ENCODE measurements at places on chromosomes 16 and 17.
A peak's percentile ranks its signal among the peaks of the same experiment; 100 is the strongest.

GRCh38 chr17:50916026-50916707, 50.0 kb upstream of the TOB1 start:
- DNase-seq: no peak

- no peak for DNase-seq
These were observed 40.1 kb downstream of the IRX3 start for GRCh38 chr16:54246454-54246821.

DNA sequence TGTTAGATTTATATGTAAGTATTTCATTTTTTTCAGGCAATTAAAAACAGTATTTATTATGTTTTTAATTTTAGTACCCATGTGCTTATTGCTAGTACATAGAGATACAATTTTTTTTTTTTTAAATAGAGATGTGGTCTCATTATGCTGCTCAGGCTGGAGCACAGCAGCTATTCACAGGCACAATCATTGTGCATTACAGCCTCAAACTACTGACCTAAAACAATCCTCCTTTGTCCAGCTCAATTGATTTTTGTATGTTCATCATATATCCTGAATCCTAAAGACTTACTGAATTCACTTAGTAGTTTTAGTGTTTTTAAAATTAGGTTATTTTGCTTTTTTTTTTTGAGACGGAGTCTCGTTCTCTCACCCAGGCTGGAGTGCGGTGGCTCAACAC, 26.3 kb downstream of the SPECC1 start:
- no peak for DNase-seq

- no peak for DNase-seq
These were observed 58.3 kb upstream of the LGALS9 start for GRCh38 chr17:27572665-27573064.

GRCh38 chr17:73952082-73952479, 251.4 kb upstream of the RPL38 start:
- DNase-seq: no peak

DNA sequence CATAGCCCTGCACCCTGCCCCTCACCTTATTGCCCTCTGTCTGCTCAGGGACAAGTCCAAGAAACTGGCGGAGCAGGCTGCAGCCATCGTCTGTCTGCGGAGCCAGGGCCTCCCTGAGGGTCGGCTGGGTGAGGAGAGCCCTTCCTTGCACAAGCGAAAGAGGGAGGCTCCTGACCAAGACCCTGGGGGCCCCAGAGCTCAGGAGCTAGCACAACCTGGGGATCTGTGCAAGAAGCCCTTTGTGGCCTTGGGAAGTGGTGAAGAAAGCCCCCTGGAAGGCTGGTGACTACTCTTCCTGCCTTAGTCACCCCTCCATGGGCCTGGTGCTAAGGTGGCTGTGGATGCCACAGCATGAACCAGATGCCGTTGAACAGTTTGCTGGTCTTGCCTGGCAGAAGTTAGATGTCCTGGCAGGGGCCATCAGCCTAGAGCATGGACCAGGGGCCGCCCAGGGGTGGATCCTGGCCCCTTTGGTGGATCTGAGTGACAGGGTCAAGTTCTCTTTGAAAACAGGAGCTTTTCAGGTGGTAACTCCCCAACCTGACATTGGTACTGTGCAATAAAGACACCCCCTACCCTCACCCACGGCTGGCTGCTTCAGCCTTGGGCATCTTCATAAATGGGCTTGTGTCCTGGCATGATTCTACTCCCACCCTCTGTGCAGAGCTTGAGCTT, 6.3 kb upstream of the NFATC3 start:
- no peak for DNase-seq

GRCh38 chr17:82497483-82498405, 21.8 kb upstream of the FOXK2 start:
- DNase-seq: no peak

DNA sequence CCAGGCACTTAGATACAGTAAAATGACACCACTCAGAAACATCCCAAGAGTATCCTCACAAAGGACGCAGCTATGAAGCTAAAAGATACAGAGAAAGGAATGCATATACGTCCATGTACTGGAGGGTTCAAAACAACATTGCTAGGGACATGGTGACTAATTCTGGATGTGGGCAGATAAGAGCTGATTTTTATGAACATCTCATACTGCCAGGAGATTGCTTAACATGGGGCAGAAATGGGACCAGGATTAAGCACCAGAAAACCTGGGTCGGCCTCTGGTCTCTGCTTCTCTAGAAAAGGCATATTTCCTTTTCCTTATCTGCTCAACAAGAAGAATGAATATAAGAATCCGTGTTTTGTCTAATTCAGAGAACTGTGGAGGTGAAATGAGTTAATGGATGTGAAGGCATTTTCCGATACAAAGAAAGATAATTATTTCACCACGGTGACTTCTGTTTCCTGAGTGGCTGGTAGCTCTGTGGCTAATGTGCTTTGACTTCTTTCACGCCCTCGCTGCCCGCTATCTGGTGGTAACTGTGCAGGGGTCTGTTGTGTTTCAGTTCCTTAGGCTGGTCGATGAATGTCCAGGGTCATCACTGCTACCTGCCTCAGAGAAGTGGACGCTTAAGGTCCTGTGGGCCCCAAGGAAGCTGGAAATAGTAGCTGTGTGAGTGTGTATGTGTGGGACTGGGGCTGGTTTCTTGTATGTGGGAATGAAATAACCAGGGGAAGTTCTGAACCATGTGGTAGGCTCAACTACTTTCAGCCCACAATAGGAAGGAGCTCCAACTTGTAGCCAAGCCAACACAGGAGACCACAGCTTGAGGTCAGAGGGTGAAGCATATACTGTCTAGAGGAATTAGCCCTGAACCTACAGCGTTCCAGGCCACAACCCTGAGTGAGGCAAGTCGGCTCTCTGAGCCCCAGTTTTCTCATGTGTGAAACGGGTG, 15.8 kb upstream of the CCL5 start:
- DNase-seq: no peak

- DNase-seq: no peak
These were observed 26.8 kb upstream of the FBXO47 start for GRCh38 chr17:38994026-38994425.

DNA sequence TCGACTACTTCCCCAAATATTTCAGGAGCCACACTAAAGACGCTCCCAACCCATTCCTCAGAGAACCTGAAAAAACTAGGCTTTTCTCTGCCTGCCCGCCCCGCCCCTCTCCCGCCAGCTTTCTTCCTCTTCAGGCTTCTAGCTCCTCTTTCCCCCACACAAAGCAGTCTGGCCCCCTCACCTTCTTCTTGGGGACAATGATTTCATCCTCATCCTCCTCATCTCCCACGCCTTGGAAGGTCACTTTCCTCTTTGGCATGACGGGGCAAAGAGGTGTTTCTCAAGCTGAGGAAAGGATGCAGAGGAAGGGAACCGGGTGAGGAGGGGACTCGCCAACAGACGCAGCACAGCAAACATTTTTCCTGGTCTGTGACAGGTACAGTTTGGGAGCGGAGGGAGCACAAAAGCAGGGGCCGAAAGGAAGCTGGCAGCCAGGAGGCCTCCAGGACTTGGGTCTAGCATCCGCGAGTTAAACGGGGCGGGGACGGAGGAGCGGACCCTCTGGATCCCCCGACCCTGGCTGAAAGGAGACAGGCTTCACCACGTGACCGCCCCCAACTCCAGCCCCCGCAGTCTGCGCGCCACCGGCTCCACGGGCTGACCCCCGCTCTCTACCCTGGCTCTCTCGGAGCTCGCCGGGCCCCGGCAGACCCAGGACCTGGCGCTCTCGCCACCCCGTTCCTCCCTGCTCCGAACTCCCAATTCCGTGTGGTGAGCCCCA, 525 bp downstream of the CD2BP2 start:
- DNase-seq: no peak

DNA sequence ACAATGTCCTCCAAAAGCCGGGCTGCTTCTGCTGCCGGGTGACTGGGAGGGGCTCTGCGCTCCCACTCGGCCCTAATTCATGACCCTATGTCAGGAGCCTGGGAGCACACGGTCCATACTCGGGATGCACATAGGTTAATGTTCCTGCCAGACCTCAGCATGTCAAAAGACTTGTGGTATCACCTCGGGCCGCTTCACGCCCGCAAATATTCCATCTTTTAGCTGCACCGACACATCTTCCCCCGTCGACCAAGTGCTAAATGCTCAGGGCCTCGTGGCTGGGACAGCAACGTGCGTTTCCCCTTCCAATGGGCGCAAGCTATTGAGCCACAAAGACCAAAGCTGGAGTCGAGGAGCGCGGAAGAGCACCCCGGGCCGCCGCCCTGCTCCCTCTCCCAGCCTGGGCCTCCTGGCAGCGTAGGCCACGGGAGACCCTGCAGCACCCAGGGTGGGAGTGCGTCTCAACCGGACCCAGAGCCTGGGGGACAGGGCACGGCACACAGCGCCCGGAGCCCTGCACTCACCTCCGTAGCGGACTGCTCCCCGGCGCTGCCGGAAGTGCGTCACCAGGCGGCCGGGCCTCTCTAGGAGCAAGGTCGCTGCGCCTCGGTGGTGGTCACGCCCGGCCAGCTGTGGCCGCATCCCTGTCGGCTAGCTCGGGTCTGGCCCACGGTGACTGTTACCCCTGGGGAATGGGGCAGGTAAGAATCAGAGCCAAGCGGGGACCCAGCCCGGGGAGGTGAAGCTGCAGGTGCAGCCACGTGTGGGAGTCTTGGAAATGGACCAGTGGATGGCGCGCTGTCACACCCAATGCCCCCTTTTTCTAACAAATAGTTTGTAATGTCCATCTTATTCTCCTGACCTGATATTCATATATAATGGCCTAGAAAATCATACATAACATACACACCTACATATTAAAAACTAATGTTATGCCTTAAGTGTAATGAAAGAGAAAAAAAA, at the start of gene ZNF23:
Gene ZNF23 (minus strand): TSS at position 562 of the 963 bp plus-strand sequence. CDS start 5,451 bp downstream, outside the sequence.
- DNase-seq: peak; percentile 84

DNA sequence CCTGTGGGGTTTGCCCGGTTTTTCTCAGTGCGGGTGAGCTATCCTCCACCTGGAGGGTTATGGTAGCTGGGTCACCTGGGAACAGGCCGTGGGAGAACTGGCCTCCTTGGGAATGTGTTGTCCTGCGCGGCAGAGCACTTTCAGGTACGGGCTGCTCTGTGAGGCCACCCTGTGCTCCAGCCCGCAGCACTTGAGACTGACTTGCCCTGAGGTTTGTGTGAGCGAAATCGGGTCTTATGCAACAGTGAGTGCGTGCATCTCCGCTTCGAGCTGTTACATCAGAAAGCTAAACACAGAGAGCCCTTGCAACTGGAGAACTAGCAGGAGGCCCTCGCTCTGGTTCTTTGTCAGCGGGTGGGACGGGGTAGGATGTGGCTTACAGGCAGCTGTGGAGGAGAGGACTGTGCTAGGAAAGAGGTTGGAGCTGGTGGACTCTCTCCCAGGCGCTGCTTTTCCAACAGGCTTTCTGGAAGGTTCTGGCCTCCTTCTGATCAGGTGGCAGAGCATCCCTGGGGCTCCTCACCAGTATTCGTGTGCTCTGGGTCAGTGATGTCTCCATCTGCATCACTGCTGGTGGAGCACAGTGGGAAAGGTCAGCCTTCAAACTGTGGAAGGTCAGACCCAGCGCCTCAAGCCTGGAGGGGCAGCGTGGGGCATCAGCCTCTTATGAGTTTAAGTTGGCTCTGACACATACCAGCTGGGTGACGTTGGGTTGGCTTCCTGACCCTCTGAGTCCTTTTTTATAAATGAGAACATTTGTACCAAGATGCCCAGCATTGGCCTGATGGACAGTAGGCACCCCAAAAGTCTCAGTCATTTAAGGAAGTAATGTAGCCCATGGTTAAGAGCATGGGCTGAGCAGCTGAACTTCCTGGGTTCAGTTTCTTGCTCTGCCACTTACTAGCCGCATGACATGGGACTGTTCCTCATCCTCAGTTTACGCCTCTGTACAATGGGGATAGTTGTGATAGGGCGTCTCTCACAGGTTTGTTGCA, 76.3 kb downstream of the KSR1 start:
- no peak for DNase-seq

DNA sequence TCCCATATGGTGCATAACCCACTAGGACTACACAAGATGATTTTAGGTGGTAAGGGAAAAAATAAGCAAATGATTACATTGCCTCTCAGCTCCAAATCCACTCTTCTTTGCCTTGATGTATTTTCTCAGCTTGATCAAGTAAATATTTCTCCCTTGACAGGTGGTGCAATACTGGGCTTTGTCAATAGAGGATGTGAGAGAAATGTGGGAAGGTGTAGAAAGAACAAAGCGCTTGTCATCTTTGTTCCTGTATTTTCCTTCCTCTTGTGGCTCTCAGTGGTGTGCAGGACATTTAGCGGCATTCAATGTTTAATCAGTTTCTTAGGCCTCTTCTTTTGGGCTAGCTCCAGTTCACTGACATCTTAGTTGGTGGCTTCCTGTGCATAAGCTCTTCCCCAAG, 1165.8 kb upstream of the GOT2 start:
- no peak for DNase-seq

DNA sequence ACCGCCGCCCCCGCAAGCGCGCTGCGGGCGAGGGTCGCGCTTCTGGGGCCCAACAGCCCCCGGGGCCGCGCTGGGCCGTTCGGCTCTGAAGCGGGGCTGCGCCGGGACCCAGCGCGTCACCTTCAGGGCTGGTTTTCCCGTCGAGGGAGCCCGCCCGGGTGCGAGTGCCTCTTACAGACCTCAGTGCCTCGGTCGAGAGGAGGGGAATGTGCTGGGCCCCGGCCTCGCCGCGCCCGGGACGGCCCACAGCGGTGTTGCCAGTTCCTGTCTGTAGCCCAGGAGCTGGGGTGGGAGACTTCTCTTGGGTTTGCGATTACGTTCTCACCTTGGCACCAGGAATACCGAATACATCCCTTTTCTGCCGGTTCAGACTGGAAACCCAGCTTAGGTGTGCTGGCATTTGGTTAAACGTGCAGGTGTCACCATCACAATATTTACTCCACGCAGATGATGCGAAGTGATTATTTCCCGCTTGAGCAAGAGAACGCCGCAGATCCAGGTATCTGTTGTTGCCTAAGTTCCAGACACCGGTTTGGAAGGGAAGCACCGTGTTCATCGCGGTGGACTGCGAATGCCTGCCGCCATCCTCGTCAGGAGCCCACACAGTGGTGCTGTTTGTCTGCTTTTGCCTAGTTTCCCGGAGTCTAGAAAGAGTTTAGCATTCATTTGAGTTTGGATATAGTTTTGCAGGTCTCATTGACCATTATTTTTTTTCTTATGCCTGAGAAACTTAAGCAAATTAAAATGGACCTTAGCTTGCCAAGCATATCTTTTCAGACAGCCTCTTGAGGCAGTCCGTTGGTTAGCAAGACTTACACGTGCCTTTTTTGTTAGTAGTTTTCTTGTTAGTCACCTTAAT, 914 bp downstream of the MAP1LC3B start:
- DNase-seq: peak; percentile 61

- DNase-seq: no peak
These were observed 103.9 kb upstream of the SEC14L1 start for GRCh38 chr17:77036841-77037381.

DNA sequence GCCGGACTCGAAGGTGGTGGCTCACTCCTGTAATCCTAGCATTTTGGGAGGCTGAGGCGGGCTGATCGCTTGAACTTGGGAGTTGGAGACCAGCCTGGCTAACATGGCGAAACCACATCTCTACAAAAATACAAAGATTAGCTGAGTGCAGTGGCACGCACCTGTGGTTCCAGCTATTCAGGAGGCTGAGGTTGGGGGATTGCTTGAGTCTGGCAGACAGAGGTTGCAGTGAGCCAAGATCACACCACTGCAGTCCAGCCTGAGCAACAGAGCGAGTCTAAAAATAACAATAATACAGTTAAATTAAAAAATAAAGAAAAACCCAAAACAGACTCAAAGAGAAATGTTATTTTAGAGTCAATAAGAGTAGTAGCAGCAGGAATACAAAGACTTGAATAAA, 29.7 kb upstream of the ABCA5 start:
- no peak for DNase-seq

- DNase-seq: no peak
These were observed 145.6 kb upstream of the CHMP6 start for GRCh38 chr17:80845863-80846671.

Measured in 8988T (cell line).